ENCODE measurements at places on chromosomes 11 and 22.
A peak's percentile ranks its signal among the peaks of the same experiment; 100 is the strongest.

DNA sequence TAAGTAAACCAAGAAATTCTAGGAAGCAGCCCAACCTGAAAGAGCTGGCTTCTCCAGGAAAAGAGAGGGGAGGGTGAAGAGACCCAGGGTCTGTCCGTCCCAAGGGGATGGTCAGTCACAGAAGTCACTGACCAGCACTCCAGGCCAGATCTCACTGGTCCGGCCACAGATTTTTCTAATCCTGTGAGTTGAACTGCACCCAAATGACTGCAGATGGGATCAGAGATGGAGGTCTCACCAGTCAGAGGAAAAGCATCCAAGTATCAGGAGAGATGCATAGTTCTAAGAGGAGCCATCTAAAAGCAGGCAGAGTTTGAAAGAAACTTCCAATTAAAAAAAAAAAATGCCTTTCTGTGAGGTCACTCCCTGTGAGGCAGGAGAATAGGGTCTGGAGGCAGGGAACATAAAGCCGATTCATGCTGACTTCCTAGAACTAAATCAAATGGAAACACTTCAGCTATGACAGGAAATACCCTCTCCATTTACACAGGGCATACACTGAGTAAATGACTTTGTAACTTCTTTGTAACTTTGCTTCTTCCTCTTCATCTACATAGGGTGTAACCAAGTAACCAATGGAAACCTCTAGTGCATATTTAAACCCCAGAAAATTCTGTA is 144.5 kb downstream of the CCDC34 start:
- DNase-seq: no peak

GRCh38 chr22:32776802-32777201 is 24.7 kb upstream of the TIMP3 start:
- DNase-seq: no peak

- DNase-seq: no peak
Measured at GRCh38 chr22:50482107-50483074, 1.0 kb downstream of the ADM2 start.

DNA sequence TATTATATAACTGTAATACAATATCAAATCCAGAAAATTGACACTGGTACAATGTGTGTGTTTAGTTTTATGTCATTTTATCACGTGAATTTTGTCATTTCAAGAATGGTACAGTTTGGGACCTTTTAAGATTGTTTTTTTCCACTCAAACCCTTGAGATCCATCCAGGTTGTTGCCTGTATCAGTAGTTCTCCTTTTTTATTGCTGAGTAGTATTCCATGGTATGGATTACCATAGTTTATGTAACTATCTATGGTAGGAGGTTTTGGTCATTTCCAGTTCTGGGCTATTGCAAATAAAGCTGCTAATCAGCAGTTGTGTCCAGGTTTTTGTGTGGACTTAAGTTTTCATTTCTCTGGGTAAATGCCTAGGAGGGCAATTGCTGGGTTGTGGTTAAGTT is 25.1 kb downstream of the EED start:
- DNase-seq: no peak

DNA sequence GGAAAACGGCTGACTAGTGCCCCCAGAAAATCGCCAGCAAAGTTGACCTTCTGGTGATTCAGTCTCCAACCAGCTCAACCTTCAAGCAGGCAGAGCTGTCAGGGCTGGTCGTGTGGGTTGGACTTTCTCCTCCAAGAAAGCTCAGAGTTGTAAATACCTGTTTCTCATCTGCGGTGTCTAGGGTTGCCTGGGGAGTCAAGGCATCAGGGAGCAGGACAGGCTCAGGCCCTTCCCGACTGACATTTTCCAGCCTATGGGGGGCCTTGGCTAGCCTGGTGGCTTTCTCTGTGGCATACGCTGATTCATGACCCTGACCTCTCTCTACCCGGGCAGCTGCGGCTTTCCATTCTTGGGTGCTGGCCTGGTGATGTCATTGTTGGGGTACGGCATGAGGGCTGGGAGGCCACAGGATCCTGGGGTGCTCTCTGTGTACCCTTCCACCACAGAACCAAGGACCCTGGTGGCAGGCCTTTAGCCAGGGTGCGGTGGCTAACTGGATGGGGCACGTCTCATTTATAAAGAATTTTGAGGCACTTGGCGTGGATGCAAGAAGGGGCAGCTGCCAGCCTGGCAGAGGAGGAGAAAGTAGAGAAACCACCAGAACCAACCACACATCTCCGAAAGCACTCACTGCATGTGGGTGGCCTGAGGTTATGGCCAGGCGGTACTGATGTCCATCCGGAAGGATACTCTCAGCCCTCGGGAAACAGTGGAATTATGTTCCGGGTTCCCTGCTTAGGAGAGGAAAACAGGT is 64.9 kb downstream of the BCR start:
- DNase-seq: no peak

GRCh38 chr11:105942921-105943320 is 79.1 kb downstream of the MSANTD4 start:
- no peak for DNase-seq

- DNase-seq: no peak
Measured at GRCh38 chr11:133516845-133517244, 15.5 kb downstream of the OPCML start.

GRCh38 chr11:15816260-15816871 is 540.0 kb downstream of the SOX6 start:
- DNase-seq: no peak

- DNase-seq: no peak
Measured at GRCh38 chr11:133366147-133366546, 166.2 kb downstream of the OPCML start.

DNA sequence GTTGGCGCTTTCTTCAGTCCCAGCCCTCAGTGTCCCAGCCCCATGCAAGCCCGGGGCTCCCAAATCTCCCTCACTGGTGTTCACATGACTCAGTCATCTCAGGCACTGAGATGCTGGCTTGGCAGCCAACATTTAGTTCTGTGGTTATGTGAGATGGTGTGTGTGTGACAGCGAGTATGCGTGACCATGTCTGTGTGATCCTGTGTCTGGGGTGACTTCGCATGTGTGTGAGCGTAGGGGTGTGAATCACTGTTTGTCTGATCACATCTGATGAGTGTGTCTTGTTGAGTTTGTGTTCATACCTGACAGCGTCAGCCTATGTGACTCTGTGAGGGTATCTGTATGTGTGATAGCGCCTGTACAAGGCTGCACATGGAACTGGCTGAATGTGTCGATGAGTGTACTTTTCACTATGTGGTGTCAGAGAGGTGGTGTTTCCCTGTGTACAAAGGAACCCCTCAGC is 16.2 kb downstream of the CREB3L1 start:
- DNase-seq: no peak

DNA sequence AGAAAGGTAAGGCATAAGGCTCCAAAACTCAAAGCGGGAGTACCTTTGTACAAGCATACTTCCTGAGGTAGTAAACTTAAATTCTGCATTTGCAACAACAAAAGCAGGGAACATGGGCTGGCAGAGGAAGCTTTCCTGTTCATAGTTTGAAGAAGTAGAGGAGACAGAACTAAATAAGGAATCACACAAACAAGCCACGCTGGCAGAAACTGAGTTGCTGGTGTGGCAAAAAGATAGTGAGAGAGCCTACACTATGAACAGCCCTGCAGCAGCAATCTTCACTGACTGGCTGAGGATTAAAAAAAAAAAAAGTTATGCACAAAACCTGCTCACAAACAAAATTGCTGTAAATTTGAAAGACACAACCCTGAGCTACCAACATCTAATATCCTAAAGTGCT is 46.5 kb downstream of the FCHSD2 start:
- no peak for DNase-seq

- DNase-seq: no peak
Measured at GRCh38 chr11:107648242-107648641, 57.3 kb downstream of the ELMOD1 start.

GRCh38 chr11:26937386-26937785 is 56.5 kb upstream of the FIBIN start:
- DNase-seq: no peak

DNA sequence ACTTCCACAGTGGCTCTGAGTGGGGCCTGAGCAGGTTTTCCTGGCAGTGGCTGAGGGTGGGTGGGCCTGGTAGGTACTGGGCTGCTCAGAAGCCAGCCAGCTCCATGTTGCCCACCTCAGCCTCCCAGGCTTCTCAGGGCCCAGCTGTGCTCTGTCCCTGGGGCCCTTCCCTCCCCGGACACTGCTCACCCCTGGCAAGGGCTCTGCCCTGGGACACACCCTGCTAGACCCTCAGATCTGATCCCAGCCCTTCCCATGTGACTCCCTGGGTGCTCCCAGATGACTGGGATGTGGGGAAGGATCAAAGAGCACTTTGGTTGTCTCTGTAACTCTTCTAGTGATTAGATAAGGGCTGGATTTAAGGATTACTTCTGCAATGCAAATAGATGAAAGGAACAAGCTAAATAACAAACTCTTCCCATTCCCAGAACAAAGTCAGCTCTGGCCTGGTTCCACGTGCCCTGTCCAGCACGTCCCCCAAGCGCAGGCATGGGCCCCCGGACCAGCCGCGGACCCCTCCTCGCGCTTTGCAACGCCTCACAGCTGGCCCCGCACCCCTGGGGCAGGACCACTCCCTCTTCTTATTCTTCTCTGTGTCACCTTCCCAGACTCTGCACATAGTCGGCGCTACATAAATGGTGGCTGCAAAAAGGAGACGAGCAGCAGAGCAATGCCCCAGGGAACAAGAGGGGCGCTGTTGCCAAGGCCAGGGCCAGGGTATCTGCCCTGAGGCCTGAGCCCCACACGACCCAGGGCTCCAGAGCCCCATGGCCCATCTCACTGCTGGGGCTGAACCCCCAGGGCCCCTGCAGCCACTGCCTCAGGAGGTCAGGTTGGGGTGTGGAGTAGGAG is 5.7 kb upstream of the KRTAP5-6 start:
- DNase-seq: no peak

DNA sequence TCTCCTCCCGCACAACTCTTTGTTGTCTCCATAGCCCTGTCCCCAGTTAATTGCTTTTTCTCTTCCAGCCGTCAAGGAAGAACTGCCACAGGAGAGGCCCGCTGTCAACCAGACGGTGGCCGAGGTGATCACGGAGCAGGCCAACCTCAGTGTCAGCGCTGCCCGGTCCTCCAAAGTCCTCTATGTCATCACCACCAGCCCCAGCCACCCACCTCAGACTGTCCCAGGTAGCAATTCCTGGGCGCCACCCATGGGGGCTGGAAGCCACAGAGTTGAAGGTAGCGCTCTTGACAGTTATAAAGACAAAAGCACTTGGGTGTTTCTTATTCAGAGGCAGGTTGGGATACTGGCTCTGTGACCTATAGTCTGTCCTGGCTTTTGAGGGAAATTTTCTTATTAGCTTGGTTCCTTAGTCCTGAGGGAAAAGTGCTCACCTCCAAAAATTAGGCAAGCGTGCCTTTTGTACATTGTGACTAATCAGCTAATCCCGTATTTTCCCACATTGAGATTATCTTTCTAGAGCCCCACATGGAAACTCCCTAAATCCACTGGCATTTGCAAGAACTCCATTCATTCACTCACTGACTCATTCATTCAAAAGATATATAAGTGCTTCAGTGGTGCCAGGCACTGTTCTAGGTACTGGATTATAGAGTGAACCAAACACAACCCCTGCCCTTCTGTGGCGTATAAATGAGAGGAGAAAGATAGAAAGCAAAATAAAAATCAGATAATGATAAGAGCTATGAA is 65.9 kb downstream of the KREMEN1 start:
- no peak for DNase-seq

DNA sequence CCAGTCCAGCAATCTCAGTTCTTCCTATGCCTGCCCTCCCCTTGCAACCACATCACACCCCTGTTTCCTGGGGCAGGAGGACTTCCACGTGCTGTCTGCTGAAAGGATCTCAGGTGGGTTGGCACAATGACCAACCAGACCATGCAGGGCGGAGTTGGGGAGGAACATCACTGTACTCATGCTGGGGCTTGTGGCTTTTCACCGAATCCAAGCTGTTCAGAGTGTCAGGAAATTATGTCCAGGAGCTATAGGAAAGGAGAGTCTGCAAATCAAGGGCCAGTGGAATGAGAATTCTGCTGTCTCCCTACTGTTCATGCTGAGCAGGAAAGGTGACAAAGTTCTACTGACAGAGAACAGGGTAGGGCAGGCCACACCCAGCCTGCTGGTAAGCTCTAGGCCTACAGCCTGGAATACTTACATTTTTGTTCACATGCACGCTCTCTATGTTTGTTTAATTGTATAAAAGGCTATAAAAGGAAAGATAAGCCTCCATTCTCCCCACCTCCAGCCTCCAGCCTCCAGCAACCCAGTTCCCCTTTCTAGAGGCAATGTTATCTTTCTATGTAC is 1.7 kb upstream of the PLAAT2 start:
- no peak for DNase-seq

- DNase-seq: no peak
Measured at GRCh38 chr11:2713094-2713493, 13.3 kb upstream of the KCNQ1OT1 start.

GRCh38 chr22:32644252-32645100 is 157.0 kb upstream of the TIMP3 start:
- DNase-seq: peak; percentile 25

- no peak for DNase-seq
Measured at GRCh38 chr11:1652026-1652425, 22.5 kb downstream of the KRTAP5-5 start.

DNA sequence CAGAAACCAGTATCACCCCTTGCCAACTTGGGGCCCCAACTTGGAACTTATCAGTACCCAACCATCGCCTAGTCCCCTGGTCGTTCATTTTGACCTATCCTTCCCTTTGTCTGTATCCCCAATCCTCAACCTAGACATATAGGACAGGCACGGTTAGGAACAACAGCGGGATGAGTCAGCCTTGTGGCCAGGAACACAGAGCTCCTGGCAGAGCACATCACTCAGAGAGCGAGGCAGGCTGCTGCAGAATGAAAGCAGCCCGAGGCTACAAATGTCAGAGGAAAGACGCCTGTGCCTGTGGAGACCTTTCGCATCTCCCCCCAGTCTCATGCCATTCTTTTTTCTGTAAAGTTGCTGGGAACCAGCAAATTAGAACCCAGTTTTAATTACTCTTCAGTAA is 14.6 kb downstream of the DKK3 start:
- no peak for DNase-seq

- no peak for DNase-seq
Measured at GRCh38 chr11:4202749-4203148, 108.2 kb downstream of the RRM1 start.

- DNase-seq: no peak
Measured at GRCh38 chr11:66073669-66074068, 3.6 kb downstream of the PACS1 start.

DNA sequence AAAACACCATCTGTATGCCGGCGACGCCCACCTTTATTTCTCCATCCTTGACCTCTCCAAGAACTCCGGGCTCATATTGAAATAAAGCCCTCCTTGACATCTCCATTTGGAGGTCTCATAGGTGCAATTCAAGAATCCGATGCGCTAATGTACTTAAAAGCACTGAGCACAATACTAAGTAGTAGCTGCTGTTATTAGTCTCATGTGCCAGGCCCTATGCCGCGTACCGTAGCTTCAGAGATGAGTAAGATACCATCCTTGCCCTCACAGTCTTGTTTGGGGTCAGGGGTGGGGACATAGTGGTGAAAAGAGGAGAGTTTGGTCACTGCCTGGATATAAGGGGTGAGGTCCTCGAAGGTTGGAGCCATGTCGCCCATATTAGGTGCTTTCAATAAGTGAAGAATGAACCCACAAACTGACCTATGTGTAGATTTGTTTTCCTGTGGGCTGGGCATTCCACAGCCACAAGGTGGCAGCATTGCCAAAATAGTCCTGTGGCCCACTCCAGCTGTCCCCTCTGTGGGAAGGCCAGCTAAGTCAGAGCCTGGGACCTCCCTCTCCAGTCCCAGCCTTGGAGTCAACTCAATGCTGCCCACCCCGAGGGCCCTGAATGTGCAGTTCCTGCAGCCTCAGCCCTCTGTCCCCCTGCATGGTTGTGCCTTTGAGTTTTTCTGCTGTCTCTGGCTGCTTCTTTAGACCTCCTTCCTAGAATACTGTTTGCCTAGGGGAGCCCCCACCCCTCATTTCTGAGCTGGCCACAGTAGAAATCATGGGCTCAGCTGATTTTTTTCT is 6.5 kb downstream of the DCPS start:
- DNase-seq: peak; percentile 48

All from stimulated activated CD4-positive, alpha-beta T cell treated with anti-CD3 and anti-CD28 coated beads, Interleukin-12 subunit alpha, Interleukin-12 subunit beta, amount 100 ng/mL, for 4 hours (primary cell).